ENCODE measurements at places on chromosomes 2 and 18.
A peak's percentile ranks its signal among the peaks of the same experiment; 100 is the strongest.

GRCh38 chr18:72086421-72086820 lies 457.7 kb downstream of the CBLN2 start:
- DNase-seq = no peak

DNA sequence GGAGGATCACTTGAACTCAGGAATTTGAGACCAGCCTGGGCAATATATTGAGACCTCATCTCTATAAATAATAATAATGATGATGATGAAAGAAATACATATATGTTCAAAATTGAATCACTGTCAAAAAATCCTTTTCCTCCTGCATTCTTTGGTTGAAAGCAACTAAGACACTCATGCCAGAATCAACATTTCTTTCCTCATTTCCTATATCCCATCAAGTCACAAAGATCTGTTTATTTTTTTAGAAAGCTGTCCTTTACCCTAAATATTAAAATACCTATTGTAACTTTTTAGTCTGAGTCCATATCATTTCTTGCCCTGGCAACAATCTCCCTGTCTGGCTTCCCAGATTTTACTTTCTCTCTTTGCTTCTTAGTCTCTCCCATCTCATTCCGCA lies 31.8 kb upstream of the PPP4R3B start:
- DNase-seq = no peak

DNA sequence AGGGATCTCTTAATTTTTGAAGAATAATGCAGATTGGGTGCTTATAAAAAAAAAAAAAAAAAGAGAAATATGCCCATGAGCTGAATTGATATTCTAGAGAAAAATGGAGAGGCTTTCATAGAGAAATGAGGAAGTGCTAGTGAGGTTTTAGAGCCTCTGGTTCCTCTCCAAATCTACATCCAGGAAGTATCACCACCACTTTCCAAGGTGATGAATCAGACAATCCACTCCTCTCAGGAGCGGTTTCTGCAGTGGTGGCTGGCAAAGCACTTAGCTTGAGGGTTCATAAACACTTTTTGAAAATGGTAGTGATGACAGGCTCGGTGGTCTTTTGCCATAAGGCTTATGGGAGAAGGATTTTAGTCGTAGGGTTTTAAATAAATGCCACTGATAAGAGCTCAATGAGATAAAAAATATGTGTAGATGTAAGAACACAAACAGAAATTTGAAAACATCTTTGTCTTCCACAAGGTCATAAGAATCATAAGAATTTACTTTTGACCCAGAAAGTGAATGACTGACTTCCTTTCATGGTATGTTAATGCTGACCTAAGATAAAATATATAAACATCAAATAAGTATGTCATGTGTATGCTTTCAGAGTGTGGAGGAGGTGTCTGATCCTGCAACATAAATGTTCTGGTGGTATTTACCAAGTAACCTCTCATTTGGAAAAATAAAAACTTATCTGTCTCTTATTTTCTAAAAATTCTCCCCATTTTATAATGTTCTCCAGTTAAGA lies 42.1 kb upstream of the DSG1 start:
- no peak for DNase-seq

DNA sequence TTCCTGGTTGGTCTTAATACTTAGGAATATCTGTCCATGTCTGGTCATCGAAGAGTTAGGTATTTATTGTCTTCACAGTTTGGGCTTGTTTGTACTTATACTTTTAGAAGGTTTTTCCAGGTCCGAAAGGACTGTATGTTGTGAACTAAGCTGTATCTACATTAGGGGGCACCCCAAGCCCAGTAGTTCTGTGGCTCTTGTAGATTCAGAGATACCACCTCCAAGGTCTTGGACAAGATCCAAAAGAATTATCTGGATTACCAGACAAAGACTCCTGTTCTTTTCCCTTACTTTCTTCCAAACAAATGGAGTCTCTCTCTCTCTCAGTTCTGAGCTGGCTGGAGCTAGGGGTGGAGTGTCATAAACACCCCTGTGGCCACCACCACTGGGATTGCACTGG lies 328.7 kb downstream of the ZNF804A start:
- no peak for DNase-seq

DNA sequence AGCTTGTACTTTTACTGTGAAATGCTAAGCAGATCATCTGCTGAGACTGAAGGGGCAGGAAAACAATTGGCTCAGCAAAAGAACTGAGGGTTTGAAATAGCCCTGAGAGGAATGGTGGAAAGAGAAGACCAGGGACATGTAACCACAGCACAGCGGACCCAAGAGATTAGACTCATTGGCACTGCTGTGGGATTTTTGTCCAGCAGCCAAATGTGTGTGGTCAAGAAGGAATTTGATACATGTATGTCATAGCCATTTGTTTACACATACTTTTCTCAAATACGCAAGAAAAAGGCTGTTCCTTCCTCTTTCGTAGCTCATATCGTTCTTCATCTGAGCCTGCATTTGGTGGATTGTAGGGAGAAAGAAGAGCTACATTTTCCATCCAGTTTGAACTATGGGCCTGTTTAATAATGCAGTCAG lies 73.8 kb downstream of the TRABD2A start:
- DNase-seq = peak; percentile 91

DNA sequence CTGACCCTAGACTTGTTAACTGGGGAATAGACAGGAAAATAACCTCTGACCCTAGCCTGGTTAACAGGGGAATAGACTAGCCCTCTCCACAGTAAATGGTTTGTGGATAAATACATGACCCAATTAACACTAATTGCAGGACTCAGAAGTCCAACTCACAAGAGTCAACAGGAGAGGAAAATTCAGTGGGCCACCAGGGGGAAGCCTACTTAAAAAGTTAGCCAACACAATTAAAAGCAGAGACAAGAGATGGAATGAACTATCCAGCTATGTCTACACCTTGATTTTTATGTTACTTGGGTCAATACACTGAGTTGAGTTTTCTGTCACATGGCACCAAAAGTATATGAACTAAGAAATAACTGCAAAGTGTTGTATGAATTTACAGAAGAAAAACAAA lies 158.8 kb upstream of the SLC39A10 start:
- DNase-seq = no peak

DNA sequence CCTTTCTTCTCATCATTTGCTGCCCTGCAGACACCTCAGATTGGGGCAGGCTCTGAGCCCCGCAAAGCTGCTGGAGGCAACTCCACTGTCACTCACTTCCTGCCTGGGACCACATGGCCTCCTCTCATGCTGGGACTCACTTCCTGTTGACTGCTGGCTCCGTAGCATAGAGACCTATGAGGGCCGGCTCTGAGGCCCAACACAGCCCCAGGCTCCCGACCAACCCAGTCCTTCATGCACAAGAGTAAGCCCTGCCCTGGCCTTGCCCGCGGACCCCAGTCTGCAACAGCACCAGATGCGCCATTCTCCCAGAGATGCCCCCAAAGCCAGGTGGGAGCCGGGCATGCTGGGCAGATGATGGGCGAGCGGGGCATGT lies 55.7 kb downstream of the DNMT3A start:
- DNase-seq = no peak

DNA sequence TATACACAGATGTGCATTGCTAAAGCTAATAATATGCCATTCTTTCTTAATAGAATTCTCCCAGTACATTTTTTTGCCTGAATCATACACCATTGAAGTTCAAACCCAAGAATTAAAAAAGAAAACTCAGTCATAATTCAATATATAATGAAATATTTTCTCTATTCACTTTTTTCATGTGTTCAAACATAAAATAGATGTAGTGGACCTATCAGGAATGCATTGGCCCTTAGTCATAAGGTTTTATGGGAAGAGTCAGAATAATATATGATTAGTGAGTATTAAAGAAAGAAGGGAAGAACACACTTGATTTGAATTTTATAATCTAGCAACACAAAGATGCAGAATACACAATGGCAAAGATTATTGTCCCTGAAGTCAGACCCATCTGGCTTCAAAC lies 297.0 kb upstream of the COL3A1 start:
- DNase-seq = no peak

- DNase-seq = no peak
These were observed 8.5 kb downstream of the STEAP3 start for GRCh38 chr2:119231975-119232665.

DNA sequence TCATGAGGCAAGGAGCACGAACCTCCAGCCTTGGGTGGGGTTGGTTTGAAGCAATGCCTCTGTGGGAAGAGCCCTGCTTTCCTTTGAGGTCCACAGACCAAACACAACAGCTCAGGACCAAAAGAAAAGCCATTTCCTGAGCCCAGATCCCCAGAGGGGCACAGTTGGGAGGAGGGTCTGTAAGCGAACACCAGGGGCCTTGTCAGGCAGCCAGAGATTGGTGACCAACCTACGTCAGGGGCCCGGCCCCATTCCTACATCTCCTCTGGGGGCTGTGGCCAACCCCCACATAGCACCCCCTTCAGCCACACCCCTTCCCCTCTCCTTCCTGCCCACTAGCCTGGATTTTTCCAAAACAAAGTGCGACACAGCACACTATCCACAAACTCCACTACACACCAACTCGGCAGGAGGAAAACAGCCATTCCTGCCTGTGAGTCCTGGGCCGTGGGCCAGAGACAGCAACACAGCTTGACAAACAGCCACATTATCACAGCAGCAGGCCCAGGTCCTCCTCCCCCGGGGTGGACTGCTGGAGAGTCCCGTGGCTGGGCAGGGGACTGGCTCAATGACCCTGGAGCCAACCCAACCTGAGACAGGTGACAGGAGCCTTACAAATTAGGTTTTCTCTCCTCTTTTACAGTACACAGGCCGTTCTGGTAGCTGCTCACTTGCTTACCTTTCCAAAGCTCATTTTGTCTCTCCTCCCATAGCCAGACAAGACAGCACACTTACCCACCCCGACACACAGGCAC lies 98.8 kb downstream of the TNS1 start:
- no peak for DNase-seq

Measured in myocyte (in vitro differentiated cells).